Fibroblast of skin of right quadriceps (primary cell): ENCODE measurements at places on chromosomes 5 and 9.

- DNase-seq: peak; percentile 89
Measured at GRCh38 chr9:98983295-98984268, 39.9 kb downstream of the COL15A1 start.

DNA sequence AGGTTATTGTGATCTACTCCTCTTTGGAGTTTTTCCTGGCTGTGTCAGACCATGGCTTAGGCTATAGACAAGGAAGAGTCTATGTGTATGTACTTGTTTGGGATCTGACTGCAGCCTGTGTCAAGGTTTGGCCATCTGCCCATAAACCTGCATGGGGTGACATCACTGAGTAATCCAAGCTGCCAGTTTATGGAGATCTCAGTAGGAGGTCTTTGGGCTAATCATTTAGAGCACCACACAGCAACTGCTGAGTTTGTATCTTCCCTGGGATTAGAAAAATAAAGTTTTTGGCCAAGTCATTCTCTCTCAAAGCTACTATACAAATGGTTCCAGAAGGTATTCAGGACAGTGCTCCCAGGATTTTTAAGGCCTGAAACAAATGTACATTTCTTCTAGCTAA lies 65.5 kb upstream of the HSPB3 start:
- peak; percentile 96 for DNase-seq

DNA sequence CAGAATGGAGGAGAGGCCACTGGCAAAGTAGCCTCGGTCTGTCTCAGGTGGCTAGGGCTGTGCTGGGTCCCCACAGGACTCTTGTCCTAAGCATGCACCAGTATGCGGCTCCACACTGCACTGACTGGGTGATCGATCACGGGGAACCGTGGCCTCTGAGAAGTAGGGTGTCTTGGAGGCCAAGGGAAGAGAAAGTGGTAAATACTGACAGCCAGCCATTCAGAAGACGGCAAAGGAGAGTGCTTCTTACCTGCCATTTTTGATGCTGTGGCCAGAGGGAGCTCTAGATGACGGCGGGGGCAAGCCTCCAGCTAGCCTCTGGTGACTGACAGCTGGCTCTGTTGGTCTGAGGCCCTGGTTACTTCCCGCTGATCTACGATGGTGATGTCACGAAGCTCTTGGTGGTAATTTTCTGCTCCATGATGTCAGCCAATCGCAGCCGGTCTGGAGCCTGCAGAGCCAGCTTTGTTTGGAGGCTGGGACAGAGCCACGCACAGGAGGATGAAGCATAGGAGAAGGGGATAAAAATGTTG lies 40.4 kb upstream of the GADD45G start:
- DNase-seq: no peak

GRCh38 chr9:94908583-94909249 lies 182.2 kb downstream of the AOPEP start:
- DNase-seq: no peak

- no peak for DNase-seq
Measured at GRCh38 chr9:128551657-128552152, 682 bp upstream of the SPTAN1 start.

DNA sequence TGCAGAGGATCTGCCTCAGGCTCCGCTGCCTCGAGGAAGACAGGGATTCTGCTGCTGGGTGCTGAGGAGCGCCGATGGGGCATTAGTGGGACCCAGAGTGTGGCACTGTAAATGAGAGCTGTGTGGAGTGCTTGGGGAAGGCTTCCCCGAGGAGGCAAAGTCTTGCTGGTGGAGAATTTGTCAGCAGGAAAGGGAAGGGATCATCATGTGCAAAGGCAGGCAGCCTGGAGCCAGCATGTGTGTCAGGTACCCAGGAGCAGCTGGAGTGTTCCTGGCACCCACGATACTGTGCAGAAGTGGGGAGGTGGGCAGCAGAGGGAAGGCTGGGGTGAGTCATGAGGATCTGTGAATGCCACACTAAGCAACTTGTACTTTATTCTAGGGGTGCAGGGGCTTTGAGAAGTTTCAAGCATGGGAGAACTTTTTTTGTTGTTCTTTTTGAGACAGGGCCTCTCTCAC lies 12.3 kb downstream of the B4GALT7 start:
- no peak for DNase-seq

- no peak for DNase-seq
Measured at GRCh38 chr9:35948901-35949318, 9.0 kb downstream of the OR2S2 start.

GRCh38 chr5:149320791-149321330 lies 24.4 kb upstream of the GRPEL2 start:
- DNase-seq: peak; percentile 95

DNA sequence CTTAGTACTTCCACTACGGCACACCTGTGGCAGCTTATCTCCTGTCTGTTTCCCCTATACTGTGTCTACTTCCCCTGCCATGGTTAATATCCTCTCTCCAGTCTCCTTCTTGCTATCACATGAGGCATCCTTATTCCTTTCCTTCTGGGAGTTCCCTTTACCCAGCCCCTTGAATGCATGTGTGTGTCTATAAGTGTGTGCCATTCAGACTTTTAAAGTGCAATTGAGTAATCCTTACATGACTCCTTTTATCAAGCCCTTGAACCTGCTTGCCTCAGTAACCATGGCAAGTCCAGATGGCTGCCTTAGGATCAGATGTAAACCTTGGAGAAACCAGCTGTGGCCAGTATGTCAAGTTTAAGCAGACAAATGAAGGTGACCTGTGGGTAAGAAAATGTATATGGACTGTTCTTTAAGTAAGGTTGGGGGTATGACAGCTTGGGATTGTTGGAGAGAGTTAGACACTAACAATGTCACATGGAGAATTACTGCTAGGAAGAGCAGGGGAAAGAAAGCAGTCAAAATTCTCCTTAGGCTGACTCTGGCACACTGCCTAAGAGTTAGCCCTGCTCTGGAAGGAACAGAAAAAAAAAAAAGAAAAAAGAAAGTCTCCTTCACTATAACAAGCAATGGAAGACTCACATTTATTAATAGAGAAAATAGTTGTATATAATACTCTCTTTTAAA lies 142.1 kb downstream of the HINT1 start:
- no peak for DNase-seq
